Midbrain (tissue), 1 donor: ENCODE measurements at places on chromosomes 12 and 14.

DNA sequence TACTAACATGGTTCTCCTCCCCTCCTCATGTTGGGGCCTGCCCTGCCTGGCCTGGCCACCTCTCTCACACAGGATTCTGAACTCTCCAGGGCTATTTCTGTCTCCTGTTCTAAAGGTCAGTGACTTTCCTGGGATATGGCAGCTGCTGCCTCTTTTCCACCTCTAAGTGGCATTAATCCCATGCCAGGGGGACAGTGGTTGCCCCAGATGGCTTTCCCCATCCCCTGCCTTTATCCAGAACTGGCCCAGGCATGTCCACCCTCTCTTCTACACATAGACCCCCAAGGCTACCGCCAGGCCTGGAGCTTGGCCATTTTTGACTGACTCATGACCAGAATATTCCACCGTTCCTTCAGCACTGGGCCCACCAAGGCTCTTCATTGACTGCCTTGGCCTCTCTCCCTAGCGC is 90.4 kb downstream of the IRF2BPL start:
- no peak for DNase-seq

- peak; percentile 66 for DNase-seq
Observed at GRCh38 chr12:97148941-97149559, 242.0 kb downstream of the NEDD1 start.

DNA sequence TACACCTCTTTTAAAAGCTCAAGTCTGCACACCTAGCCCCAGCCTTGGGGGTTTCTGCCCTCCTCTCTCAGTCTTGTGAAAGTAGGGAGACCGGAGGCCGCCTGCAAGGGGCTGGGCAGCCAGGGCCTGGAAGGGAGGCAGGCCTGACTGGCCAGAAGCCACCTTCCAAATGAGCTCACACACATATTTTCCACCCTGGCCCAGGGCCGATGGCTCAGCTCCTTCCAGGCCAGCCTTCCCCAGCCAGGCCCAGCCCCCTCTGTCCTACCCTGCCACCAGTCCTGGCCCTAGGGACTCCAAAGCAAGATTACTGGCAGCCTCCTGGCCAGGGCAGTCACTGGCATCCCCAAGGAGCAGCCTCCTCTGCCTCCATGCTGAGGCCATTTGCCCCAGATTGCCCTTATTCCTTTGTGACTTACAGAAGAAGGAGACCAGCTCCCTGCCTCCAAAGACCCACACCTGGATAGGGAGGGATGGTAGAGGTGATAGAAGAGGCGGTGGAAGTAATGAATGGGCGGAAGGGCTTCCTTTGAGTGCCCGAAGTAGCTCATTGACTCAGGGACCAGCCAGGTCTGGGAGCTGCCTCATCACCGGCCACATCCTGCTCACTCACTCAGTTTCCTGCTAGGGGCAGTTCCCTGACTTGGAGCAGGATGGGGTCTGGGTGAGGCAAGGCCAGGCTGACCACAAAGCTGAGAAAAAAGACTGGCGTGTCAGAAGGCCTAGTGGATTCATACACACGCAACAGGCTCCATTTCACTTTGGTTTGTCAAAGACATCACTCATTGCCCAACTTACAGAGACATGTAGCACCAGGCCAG is 14.8 kb downstream of the MMP14 start:
- peak; percentile 53 for DNase-seq

DNA sequence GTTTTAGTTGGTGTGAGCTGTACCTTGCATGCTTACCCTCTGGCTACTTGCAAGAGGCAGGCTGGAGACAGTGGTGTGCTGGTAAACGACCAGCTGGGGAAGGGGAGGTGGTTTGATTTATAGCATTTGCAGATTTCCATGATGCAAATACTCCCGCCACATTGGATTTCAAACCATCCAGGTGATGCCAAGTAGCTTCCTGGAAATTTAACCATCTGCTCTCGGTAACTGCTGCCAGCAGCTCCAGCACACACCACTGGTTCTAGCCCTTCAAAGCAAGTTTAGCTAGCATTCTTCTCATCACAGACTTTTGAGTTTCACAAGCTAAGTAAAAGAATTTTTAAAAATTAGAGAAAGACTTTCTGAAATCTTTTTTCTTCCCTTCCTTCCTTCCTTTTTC is 104.5 kb upstream of the AMIGO2 start:
- no peak for DNase-seq

DNA sequence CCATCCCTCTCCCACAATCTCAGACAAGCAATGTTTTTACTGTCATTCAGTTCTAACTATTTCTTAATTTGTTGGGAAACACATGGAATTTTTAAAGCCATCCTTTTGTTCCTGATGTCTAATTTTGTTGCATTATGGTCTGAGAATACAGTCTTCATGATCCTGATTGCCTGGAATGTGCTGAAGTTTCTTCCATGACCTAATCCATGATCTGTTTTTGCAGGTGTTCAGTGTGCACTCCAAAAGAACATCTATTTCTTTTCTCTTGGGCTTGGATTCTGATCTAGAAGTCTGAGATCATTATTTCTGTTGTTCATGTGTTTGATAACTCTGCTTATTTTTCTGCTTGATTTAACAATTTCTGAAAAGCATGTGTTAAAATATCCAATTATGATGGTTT is 43.2 kb upstream of the PHC1 start:
- DNase-seq = no peak

- no peak for DNase-seq
Observed at GRCh38 chr12:99911081-99911480, 73.7 kb downstream of the ANKS1B start.

- DNase-seq = no peak
Observed at GRCh38 chr12:123243671-123244262, 10.5 kb downstream of the MTRFR start.

GRCh38 chr14:83827383-83827782 is 1702.6 kb upstream of the FLRT2 start:
- no peak for DNase-seq

GRCh38 chr12:21666722-21667121 is 9.1 kb upstream of the LDHB start:
- no peak for DNase-seq

- DNase-seq = no peak
Observed at GRCh38 chr12:101599771-101600484, 5.2 kb downstream of the MYBPC1 start.

GRCh38 chr14:66231820-66232219 is 254.4 kb upstream of the CCDC196 start:
- DNase-seq = no peak

- DNase-seq = no peak
Observed at GRCh38 chr12:109753054-109753401, 39.4 kb downstream of the FAM222A start.

GRCh38 chr12:51917746-51918453 is 10.6 kb downstream of the ACVRL1 start:
- DNase-seq = no peak

DNA sequence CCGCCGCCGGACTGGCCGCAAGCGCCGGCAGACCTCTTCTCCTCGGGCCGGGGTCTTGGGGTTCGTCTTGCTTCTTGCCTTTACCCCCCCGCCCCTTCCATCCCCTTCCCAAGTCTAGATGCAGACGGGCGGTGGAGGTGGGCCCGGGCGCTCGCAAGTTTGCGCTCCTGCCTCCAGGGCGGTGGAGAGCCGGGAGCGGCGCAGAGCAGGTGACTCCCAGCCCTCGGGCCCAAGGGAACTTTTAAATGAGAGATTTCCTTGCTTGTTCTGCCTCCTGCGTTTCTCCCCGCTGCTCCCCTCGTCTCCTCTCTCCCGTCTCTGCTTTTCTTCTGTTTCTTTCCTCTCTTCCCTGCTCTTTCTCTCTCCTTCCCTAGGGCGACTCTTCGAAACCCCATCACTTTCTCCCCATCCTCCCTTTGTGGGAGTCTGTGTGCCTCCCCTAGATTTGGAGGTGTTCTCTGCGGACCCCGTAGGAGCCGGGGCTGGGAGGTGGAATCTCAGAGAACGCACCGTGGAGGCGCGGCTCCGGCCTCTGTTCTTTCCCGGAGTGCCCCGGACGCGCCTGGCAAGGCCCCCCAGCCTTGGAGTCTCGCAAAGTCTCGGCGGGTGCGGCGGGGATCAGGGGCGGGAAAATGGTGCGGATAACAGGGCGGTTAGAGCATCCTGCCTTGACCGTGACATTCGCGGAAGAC is 114.7 kb upstream of the MYL2 start:
- DNase-seq = no peak

GRCh38 chr14:105481886-105482457 is 4.7 kb upstream of the CRIP1 start:
- DNase-seq = peak; percentile 77

GRCh38 chr12:69666798-69667197 is 32.3 kb downstream of the BEST3 start:
- DNase-seq = no peak

DNA sequence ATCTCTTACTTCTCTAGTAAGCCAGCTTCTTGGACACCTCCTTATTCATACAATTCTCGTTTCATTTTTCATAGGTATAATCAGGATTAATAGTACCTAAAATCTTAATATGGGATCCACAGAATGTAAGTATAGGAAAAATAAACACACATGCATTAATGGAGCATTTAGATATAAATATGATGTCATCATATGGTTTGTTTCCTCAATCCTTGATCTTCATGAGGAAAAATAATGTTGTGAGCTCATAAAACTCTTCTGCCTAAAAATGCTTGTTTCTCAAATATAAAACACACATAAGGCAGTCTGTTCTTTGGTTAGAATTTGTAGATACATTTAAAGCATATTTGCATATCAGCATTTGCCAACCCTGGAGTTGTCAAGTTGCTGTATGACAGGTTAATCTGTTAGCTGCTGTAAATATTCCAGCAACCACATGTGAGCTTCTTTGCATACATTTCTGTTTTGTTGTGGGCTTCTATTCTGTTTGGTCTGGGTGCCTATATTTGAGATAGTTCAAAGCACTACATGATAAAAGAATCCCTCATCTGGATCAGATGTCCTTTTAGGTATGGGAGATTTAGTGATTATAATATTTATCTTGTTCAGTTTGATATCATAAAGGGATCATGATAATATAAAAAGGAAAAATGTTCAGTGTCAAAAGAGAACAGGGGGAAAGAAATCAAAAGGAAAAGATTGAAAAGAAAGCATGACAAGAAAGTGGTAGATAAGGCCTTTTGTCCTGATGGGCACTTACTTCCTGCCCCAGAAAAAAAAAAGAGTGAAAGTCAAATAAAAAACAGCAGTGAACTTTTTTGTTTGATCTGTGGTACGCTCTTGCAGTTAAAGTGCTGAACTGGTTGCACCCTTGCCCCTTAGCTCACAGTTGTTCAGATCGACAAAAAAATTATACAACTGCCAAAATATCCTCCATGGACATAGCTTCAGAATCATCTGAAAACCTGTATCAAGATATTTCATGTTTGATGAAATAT is 68.6 kb downstream of the ACSS3 start:
- no peak for DNase-seq

GRCh38 chr12:64286521-64286920 is 64.4 kb upstream of the KICS2 start:
- no peak for DNase-seq

GRCh38 chr14:92472860-92473259 is 40.7 kb upstream of the RIN3 start:
- DNase-seq = no peak

DNA sequence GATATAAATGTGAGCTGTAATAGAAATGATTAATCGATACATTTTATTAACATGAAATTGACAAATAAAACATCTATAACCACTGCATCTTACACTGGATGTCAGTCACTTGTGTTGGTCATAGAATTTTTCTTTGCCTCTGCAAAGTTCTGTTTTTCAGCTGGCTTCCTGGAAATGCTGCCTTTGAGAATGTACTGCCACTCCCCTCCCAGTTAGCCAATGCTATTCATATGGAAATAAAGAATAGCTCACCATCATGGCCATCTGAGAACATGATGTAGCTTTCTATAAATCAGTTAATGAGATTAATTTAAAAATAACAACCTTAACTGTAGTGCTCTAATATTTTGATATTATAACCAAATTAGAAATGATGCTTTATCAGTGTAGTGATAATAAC is 41.1 kb downstream of the SLCO1B1 start:
- no peak for DNase-seq

GRCh38 chr12:89645434-89645833 is 63.2 kb downstream of the ATP2B1 start:
- no peak for DNase-seq

DNA sequence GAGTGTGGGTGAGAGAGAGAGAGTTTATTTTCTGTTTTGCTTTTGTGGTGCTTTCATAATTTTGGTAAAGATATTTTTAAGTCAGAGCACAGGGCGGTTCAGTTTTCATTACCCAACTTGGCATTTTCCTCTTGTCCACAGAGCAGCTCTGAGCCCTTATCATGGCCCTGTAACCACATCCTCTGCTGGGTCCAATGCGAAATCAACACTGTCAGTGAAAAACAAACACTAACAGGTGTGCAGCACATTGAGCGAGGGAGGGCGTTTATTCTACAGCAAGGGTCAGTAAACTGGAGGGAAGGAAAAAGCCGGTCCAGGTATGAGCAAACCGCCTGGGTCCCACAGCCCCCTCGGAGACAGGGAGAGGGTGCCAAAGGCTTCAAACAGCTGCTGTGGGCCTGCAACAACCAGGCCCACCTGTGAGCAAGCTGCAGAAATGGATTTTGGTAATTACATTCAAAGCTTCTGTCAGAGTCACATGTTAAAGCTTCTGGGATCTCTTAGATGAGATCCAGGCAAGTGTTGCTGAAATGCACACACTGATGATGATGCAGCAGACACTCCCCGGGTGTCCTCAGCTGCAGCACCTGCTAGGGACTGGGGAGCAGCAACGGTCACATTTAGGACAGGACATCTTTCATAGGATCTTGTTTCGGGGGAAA is 132.7 kb upstream of the DYRK2 start:
- no peak for DNase-seq

- no peak for DNase-seq
Observed at GRCh38 chr14:98909251-98909944, 362.6 kb downstream of the BCL11B start.

- no peak for DNase-seq
Observed at GRCh38 chr12:87368259-87368658, 660.9 kb downstream of the C12orf50 start.

DNA sequence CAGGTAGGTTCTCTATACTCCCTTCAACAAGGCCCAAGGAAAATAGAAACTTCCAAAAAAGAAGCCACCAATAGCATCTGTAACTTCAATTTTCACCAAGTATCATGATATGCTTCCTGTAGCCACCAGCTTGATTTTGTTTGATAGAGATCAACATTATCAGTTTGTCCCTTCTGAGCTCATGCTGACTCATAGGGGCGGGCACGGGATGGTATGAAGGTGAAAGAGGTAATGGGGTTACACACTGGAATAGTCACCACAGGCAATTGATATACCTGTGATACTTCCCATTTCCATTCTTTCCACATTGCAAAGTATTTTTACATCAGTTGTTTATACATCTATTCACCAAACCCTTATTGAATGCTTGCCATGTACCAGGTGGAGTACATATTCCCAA is 134.1 kb downstream of the KCNA5 start:
- no peak for DNase-seq

GRCh38 chr12:122999196-122999946 is 18.9 kb downstream of the ARL6IP4 start:
- peak; percentile 45 for DNase-seq

DNA sequence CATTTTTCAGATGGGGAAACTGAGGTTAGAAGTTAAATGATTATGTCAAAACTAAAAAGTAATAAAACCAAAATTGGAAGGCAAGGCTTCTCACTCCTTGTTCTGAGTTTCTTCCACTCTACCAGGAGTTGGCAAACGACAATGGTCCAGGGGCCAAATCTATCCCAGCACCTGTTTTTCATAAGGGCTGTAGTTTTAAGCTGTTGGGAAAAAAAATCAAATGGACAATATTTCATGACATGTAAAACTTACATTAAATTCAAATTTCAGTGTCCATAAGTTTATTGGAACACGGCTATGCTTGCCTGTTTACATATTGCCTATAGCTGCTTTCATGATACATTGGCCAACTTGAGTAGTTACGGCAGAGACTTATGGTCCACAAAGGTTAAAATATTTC is 56.7 kb upstream of the TMCC3 start:
- no peak for DNase-seq
